ENCODE measurements at places on chromosomes 4 and X.
A peak's percentile ranks its signal among the peaks of the same experiment; 100 is the strongest.

DNA sequence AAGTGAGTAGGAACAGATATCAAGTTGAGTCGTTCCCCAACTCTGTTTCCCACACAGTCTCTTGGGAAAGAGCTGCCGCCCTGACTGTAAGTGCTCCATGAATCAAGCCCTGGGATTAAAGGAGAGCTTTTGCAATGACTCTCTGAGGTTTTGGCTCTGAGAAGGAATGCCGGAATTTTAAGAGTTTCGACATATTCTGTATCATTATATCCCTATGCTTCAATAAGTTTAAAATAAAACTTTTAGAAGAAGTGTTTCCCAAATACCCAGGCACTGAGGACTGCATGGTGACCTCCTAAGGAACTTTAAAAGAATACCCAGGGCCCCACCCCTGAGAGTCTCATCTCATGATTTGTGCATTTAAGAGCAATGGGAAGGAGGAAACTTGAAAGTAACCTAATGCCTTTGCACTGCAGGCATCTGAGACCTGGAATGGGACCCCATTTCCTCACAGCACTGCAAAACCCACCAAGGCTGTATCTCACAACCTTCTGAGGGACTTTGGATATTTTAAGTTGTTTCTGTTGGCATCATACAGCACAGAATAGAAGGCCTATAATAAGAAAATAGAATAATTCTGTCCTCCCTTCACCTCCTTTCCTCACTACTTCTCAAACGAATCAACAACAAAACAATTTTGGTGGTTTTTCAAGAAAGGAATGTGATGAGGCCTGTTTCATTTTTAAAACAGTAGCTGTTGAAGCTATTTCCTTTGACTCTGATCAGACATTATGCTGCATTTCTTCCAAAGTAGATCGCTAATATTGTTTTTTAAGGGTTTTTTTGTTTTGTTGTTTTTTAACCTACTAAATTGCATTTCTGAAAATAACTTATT is 121.2 kb downstream of the GASK1B start:
- peak; percentile 4 for DNase-seq

GRCh38 chr4:54185044-54185780 is 43.9 kb upstream of the PDGFRA start:
- no peak for DNase-seq

DNA sequence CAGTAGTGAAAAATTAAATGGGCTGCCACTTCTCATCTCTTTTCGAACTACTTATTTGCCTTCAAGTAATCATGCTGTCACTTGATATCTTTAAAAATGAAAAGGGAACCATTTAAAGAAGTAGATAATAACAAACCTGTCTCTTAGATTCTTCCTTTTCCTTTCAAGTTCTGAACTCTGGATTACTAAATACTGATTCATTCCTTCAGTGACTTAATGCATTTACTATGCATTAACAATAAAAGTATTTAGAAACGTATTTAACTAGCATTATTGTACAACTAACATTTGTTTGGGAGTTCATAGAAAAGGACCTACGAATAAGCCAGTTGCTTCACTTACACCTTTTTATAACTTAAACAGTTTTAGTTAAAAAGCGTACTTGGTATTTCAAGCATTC is 61.1 kb upstream of the RAB33B start:
- peak; percentile 8 for DNase-seq

- DNase-seq, result peak; percentile 9
Observed at GRCh38 chr4:152038238-152038637, 277.4 kb upstream of the GATB start.

DNA sequence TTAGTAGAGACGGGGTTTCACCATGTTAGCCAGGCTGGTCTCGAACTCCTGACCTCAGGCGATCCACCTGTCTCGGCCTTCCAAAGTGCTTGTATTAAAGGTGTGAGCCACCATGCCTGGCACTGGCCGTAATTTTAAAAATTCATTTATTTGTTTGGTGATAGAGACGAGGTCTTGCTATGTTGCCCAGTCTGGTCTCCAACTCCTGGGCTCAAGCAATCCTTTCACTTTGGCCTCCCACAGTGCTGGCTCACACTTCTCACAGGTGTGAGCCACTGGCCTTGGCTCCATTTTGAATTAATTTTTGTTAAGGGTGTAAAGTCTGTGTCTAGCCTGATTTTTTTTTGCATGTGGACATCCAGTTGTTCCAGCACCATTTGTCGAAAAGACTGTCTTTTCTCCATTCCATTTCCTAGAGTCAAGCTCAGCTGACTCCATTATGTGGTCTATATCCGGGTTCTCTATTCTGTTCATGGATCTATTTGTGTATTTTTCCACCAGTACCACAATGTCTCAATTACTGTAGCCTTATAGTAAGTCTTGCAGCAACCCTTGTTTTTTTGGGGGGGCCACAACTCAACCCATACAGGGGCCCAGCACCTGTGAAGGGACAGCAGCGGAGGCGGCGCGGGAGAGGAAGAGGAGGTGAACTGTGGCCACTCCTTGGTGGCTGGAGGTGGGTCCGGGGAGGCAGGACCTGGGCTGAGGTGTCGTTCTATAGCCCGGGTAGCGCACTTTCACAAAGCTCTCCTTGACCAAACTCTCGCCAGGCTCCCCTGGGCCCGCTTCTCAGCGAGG is 1.5 kb upstream of the NSD2 start:
- no peak for DNase-seq

DNA sequence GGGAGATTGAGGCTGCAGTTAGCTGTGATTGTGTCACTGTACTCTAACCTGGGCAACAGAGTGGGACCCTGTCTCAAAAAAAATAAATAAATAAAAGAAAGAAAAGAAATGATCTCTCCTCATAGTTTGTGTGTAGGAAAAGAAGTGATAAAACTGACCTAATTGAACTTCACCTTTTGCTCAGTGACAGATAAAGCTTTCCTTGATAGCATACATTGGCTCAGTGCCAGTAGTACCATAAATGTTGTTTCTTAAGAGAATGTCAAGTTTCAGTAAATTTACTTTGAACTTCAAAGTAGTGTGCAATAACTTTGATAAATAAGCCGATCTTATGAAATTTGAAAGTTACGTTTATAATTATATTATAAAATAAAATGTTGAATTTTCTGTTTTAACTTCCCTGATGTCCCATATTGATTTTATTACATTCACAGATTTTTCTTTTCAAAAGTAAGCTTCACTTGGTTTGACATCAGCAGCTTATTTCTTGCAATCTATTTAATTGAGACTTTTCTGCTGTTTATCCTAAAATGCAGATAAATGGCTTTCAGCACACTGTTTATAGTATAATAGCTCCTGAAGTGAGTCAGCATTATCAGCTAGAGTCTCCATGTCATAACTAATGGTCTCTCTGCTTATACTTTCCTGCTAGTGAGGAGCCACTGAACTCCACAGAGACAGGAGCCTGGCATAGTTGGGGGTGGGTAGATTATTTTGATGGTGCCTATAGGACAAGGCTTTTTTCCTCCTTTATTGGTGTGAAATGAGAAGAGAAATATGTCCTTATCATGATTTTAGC is 330.1 kb downstream of the BMPR1B start:
- DNase-seq, result no peak

DNA sequence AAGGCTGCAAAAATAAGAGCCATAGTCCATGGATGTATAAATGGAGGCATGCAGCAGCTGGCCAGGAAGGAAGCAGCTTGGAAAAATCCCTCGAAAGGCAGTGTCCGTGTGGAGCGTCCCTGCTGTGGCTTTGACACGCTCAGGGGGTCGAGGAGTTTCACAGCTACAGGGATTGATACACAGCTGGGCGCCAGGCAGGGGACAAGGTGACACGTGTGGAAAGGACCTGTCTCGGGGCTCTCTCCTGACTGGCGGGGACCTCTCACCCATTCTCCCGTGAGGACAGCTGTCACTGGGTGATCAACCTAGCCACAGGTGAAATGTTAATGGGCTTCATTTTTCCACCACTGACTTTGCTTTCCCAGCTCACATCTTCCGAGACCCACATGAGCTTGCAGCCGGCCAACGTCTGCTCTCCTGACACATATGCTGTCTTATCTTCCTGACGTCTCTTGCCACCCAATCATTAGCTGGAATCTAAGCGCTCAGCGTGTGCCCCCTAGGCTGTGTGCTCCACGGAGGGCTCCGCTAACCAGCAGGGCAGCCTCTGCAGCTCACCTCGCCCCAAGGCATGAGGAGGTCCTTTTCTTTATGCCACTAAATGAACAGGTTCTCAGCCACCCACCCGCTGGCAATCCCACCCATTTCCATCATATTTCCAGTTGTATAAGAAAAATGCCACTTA is 89.4 kb upstream of the AFAP1 start:
- DNase-seq, result no peak

- DNase-seq, result peak; percentile 74
Observed at GRCh38 chr4:26088433-26088928, 174.5 kb downstream of the SMIM20 start.

GRCh38 chr4:128277856-128278255 is 9.8 kb downstream of the PGRMC2 start:
- no peak for DNase-seq

GRCh38 chr4:124491361-124492145 is 221.0 kb downstream of the ANKRD50 start:
- no peak for DNase-seq

- peak; percentile 64 for DNase-seq
Observed at GRCh38 chrX:66676413-66676812, 37.5 kb upstream of the EDA2R start.

DNA sequence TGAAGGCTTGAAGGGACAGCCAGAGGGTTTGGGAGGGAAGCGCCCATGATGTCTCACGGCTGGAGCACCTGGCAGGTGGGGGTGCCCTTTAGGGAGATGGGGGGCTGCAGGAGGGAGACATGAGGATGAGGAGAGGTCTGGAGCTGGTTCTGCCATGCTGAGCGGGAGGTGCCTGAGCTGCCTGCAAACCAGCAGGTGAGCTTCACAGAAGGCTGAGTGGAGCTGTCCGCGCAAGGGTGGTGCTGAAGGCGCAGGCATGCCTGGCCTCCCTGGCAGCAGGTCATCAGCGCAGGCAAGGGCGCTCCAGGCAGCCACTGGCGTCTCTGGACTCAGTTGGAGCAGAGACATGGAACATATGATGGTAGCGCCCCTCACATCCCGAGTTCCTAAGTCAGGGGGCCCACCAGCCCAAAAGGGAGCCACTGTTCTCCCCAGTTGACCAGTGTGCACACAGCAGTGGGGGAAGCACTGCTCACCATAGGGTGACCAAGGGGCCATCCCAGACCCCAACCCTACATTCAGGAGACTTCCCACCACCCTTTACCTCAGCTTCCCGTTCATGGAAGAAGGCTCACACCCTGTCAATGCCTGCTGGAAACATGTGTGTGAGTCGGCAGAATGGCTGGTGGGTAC is 25.8 kb downstream of the ADRA2C start:
- DNase-seq, result peak; percentile 29

DNA sequence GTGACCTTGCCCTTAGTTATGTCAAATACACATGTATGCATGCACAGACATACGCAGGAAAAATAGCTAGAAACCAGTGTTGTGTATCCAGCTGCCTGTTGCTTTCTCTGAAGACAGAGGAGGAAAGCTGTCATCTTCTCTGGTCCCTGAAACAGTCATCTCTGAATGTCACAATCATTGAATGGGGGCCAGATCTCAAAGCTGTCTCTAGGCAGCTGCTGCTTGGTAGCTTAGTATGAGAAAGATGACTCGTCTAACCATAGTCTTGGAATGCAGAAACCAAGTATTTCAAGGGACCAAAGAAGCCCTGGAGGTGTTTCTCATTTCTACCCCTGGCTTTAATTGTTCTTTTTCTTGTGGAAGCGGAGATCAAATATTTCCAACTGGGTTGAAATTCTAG is 4.0 kb downstream of the GRIA3 start:
- DNase-seq, result peak; percentile 2

- DNase-seq, result peak; percentile 76
Observed at GRCh38 chr4:155602351-155603140, 64.1 kb upstream of the GUCY1A1 start.

- DNase-seq, result no peak
Observed at GRCh38 chrX:109812236-109812635, 79.2 kb upstream of the ACSL4 start.

DNA sequence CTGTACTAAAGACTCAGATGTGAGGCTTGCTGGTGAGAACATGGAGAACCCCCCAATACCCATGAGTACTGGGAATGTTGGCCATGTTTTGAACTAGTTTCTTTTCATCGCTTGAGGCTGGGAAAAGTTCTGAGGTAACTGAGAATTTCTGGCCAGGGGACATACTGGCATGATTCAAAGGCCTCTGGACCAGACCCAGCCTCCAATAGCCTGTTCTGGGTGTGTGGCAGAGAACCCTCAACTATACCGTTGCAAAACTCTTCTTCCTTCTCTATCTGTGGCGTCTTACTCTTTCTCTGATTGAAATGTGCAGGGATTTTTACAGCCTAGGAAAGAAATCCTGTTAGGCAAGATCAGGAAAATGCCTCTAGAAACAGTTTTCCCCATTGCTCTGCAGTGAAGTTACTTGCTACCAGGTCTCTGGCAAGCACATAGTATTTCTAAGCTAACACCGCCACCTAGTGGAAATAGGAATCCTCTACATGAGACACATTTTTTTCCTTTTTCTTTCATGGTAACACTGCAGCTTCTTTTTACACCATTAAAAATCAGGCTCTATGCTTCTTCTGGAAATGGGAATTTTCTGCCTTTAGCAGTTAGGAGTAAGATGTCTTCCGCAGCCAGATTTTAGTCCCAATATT is 170.7 kb upstream of the ZCCHC13 start:
- DNase-seq, result peak; percentile 40

DNA sequence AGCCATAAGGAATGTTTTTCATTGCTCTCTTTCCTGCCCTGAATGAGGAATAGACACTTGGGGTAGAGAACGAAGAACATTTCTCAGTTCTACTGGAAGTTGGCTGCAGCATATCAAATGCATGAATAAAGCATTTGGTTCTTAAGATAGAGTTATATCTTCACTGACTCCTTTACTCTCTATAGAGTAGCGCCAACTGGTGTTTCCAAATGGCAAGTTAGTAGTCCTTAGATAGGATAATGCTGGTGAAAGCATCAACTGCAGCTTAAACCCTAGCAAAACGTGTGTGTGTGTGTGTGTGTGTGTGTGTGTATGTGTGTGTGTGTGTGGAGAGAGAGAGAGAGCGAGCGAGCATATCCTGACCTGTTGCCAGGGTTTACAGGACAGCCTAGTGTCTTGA is 62.2 kb upstream of the FRMPD4 start:
- DNase-seq, result peak; percentile 26

DNA sequence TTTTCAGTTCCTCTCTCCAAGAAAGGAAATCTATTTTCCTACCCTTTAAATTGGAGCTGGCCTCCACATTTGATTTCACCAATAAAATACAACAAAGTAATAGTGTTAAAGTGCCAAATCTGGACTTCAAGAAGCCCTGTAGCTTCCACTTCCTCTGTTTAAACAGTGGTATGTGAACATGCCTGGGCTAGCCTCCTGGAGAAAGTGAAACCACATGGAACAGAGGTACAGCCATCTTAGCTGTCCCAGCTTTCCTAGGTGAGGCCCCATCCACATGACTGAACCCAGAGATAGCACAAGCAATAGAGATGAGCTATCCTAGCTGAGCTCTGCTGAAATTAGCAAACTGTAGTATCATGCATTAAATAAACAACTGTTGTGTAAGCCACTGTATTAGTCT is 131.8 kb upstream of the VCX start:
- peak; percentile 61 for DNase-seq

DNA sequence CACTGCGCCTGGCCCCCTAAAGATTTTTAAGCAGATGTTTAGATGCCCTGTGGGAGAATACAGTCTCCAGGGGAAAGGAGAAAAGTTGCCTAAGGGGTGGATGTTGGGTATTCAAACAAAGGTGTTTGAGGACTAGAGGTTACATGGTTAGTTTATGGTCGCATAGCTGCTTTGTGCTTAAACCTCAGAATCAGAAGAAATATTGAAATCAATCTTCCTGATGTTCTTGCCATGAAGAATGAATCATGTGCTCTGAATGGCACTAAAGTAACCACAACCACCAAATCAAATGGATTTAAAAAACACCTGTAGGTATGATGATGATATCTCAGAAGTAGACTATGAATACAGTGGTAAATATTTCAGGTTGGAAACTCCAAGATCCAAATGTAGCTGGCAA is 42.7 kb upstream of the TEX13A start:
- DNase-seq, result peak; percentile 44

Measured in mammary epithelial cell (primary cell).